ENCODE measurements at places on chromosomes 12 and 14.

- peak; percentile 32 for DNase-seq
Observed at GRCh38 chr12:93279565-93280412, 97.9 kb upstream of the NUDT4 start.

GRCh38 chr12:115791331-115791730, 486.2 kb downstream of the MED13L start:
- no peak for DNase-seq

GRCh38 chr14:78933948-78934524, 763.9 kb downstream of the NRXN3 start:
- peak; percentile 69 for DNase-seq

GRCh38 chr12:130331146-130331545, 6.5 kb upstream of the PIWIL1 start:
- DNase-seq, result no peak

- DNase-seq, result peak; percentile 92
Observed at GRCh38 chr12:62537551-62537950, 70.9 kb downstream of the MON2 start.

- no peak for DNase-seq
Observed at GRCh38 chr12:47950856-47951468, 12.4 kb upstream of the TMEM106C start.

DNA sequence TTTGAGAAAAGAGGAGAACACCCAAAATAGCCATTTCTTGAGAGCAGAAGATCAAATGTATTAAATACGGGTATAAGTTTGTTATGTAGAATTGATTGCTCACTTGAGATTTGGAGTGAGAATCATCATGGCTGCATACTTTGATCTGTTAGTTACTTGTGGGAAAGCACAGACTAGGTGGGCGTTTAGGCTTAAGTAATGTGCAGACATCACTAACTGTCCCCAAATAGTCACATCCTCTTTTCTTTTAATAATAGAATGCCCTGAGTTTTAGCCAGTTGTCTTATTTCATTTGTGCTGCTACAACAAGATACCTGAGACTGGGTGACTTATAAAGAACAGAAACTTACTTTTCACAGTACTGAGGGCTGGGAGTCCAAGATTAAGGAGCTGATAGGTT, 14.3 kb upstream of the GTF2A1 start:
- DNase-seq, result no peak

GRCh38 chr12:8914716-8915526, 612 bp downstream of the PHC1 start:
- DNase-seq, result peak; percentile 56
